Stimulated activated CD4-positive, alpha-beta T cell treated with anti-CD3 and anti-CD28 coated beads, Interleukin-2, amount 100 ng/mL, for 48 hours (primary cell): ENCODE measurements at places on chromosomes 2 and 18.

DNA sequence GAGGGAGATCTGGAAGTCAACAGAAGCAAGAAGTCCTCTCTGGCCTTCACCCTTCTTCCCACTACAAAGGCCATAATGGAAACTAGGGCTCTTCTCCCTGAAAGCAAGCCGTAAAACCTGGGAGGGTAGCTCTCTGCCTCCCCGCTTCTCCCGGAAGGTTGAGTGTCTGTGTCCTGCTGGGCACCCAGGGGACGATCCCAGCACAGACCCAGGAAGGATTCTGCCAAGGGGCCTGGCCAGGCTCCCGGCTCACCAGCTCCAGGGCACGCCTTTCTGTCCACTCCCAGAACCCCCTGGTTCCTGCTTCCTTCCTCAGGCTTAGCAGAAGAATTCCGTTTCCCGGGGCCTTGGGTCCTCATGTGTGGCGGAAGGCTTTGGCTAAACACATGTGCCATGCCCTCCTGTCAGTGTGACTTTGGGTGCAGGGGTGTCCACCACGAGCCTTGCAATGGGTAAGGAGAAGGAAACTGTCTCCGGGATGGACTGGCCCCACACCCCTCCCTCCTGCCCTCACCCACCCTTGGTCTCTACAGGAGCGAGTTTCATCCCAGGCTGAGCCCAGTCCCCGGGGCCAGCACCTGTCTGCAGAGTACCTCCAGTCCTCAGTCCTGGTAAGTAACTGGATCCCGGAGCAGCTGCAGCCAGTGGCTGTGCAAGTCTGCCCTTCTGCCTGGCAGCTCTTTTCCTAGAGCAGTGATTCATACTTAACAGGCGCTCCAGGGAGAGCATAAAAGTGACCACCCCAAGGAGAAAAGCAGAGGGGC lies 135.8 kb downstream of the TPO start:
- DNase-seq: no peak

DNA sequence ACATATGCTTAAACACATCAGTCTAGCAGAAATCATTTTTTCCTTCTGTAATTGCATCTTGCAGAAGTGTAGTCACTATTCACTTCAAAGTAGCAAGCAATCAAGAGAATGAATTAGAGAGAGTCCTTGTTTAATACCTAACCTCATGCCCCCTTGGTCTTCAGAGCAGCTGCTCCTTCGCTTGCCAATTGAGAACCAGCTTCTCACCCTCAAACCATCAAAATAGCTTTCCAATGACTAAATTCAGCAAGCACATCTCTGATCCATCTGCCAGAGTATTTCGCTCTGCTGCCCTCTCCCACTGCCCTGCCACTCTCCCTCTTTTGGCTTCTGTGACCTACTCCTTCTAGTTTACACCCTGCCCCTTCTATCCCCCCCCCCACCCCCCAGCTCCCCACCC lies 120.7 kb upstream of the AGAP1 start:
- no peak for DNase-seq

GRCh38 chr2:221962186-221962585 lies 336.6 kb downstream of the PAX3 start:
- no peak for DNase-seq

DNA sequence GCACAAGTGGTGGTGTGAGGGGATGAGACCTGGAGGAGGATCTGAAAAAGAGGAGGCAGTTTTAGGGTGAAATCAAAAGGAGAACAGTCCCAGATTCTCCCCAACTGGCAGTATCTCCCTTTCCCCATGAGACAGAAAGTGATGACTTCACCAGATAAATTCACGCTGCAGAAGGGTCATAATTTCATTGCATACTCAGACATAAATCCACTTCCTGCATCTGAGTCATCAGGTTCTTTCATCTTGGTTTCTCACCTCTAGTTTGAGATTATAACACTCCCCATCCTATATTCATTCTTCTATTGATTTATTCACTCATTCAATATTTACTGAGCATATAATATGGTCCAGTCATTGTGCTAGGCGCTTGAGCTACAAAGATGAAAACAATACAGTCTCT lies 64.7 kb downstream of the CCDC148 start:
- no peak for DNase-seq

DNA sequence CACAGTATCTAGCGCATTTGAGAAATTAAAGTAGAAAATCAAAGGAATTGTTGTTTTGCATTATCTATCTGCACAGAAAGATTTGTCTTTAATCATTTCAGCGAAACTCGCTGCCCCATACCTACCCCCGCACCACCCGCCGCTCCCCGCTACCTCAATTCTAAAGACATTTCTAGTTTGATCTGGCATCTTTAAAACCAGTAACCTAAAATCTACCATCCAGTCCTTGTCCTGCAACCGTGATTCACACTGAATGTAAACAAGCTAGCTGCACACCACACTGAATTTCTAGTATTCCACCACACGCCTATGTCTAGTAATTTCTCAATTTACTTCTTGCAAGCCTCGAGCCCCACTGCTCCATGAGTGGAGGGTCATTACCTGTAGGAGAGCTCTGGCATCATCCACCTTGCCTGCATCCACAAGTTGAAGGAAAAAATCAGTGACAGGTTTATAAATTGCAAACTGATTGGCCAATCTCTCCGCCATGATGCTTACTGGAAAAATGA lies 60.1 kb downstream of the ABCG8 start:
- DNase-seq: no peak

DNA sequence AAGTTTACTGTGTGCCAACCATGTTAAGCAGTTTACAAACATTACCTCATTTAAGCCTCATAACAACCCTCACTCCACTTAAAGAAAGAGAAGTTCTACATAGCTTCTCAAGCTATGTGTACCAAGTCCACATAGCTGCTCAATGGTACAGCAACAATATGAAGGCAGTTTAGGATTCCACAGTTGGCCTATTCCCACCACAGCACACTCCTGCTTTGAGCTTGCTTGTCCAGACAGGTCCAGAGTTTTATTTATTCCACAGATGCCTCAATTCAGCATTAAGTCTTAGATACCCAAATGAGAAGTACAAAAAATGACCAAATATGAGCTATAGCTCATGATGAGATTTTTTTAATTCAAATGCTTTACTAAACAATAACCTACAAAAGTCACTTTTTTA lies 24.8 kb downstream of the NPHP1 start:
- no peak for DNase-seq

DNA sequence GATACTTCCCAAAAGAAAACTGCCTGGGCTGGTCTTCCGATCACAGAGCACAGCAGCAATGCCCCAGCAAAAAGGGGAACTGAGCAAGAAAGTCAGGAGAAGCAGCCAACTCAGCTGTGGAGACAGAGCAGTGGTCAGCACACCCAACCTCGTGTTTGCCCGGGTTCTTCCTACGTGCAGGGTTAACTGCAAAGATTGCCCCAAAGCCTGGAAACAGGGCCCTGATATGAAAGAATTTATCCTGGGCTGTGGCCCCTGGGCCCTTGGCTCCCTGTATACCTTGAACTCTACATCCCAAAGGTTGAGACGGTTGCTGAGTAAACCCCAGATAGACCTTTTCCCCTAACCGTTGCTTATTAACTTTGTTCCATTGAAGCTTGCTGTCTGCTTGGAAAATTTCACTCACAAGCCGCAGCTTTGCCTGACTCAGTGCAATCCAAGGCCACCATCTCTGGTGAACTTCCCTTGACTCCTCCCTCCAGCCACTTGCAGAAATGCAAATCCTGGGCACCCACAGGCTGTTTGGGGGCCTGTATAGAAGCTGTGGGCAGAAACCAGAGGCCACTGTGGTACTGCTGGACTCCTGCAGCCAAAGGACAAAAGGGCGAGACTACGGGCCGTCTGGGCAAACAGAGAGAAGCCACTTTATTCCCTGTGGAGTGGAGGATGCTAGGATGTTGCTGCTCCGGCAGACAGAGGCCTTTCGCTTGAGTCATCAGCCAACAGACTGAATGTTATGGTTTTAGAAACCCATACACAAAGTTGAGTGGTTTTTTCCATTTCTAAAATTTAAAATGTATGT lies 18.2 kb downstream of the NRP2 start:
- no peak for DNase-seq

DNA sequence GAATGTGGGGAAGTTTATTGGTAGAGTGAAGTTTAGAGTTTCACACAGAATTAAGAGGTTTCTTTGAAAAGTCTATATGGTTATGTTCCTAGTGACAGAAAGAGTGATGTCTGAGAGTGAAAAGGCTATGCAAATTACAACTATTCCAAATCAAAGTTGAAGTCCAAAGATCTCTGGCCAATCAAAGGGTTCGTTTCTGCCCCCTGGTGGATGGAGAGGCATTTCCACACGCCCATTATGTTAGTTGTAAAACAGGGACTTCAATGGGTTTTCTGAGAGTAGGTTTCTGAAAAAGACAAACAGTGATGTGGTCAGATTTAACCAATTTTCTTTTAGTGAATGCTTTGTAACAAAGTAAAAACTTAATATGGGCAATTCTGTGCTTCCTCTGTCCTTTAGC lies 441.5 kb upstream of the POU3F3 start:
- peak; percentile 13 for DNase-seq

DNA sequence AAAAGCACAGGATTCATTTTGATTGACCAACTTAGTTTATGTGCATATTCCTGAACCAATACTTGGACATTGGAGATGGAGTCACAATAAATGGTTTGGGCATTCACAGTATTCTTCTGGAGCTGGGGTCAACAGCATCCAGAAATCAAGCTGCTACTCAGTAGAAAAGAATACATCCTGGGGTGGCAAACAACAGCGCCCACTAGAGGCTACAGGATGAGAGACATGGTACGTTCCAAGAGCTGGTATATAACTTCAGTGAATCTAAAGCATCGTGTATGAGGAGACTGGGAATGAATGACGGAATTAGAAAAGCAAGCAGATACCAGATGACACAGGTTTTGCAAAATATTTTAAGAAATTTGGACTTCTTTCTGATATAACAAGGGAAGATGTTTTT lies 142.9 kb upstream of the FIGN start:
- no peak for DNase-seq

DNA sequence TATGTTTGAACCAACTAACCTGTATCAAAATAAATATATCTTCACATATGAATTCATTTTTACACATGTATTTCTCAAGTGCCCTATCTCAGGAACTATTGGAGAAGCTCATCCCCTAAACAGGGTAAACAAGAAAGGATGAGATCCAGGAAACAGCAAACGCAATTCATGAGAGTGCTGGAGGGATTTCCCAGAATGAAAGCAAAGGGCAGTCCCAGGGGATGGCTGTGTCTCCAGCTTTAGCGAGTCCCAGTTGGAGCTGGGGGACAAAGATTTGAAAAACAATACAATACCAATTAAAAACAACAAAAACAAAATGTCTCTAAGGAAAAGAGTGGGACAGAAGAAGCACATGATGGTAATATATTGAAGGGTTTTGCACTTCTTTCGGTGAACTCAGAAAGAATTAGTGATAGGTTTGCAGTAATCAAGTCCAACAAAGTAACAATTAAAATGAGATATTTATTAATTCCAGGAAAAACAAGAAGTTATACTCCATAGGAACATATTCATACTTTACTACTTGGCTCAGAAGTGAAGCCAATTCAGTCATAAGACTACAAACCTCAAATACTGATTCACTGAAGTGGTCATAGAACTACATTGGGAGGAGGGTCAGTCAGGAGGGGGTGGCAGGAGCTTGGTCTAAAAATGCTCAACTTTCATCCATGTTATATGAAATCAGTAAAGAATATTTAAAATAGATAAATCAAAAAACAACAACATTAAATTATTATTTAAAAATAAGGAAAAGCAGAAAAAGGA lies 73.1 kb upstream of the PDE1A start:
- no peak for DNase-seq

- DNase-seq: no peak
Observed at GRCh38 chr2:174594456-174594855, 3.1 kb downstream of the WIPF1 start.

DNA sequence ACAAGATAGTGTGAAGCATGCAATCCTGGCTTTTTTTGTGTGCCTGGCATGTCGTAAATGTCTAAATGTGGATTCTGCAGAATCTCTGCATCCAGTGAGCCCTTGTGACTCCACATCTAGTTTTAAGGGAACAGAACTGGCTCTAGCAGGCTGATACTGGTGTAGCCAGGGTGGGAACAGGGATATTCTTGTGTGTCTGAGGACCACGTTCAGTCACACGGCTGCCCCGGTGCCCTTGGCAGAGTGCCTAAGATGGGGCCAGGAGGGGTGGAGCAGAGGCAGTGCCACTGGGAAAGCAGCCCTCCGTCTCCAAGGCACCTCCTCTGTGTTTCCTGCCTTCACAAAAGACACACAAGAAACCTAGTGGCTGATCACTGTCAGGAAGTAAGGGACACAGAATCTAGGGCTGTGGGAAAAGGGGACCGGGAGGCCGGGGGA lies 91.5 kb upstream of the PARD3B start:
- DNase-seq: no peak

GRCh38 chr2:113081488-113082210 lies 13.9 kb downstream of the IL1F10 start:
- DNase-seq: no peak

DNA sequence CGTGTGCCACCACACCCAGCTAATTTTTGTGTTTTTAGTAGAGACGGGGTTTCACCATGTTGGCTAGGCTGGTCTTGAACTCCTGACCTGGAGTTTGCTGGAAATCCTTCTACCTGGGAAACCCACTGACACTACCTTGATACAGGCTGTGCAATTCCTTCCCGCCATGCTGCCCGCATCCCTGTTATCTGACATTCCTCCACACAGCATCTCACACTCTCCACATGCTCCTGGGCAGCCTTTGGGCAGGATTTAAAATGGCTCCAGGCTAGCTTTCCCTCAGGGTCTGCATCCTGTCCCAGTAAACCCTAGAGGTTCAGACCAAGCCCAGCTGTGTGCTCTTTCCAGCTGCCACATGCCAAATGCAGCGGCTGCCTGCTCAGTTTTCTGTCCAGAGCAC lies 319.5 kb upstream of the CXCR4 start:
- DNase-seq: no peak

- DNase-seq: no peak
Observed at GRCh38 chr18:74456349-74457042, 612 bp downstream of the DIPK1C start.

DNA sequence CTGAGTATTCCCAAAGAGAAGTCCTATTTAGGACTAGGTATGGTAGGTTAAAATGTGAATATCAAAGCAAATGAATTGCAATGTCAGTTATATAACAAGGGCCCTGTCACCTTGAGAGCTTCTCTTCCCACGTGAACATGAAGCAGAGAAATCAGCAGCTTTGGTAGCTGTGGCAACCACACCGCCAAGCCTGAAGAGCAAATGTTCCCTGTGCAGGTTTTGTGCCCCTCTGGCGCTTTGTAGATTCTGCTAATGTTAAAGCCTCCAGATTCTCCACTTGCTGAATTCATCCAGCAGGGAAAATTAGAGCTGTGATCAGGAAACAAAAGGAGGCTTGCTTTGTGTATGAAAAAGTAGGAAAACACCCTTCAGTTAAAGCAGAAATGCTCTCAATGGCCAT lies 322.6 kb downstream of the RBM43 start:
- no peak for DNase-seq

DNA sequence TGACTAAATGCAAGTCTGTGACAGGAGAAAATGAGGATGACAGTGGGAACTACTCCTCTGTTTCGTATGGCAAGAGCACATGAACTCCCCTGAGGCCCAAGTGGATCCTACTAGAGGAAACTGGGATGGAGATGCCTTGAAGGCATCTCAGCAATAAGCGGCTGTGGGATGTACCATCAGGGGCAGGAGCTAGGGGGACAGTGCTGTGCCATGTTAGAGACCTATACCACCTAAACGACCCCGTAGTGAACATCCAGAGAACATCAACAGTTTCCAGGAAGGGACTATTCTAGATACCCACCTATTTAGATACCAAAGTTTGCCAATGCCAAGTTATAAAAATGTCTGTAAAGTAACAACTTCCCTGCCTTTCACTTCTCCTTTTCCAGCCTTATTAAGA lies 860.8 kb upstream of the ACVR2A start:
- DNase-seq: no peak
